A549 treated with CORT108297 at 1 μM for 4 hours (cell line): ENCODE measurements at places on chromosomes 6 and 20. TPM values are rescaled to one million over a fixed set of nuclear protein-coding genes. Genes with fewer than 3 reads are reported as not detected.

Gene SEL1L2
- not detected in 5 replicates for total RNA-seq

Gene NEDD9
- 30.3 to 45.7 TPM (median 40.6 TPM) in 5 replicates for total RNA-seq

Gene CNR1
- 0.39 to 1.1 TPM (median 0.57 TPM) in 5 replicates for total RNA-seq

Gene GRM1
- 0.02 to 0.06 TPM (median 0.03 TPM) in 3 of 5 replicates, not detected in the others for total RNA-seq

Gene TTLL9
- 0.02 to 0.15 TPM (median 0.06 TPM) in 4 of 5 replicates, not detected in the other for total RNA-seq

Gene HSPA12B
- 0.35 to 0.62 TPM (median 0.50 TPM) in 5 replicates for total RNA-seq

Gene C6orf15
- total RNA-seq = not detected in 5 replicates

Gene CDH26
- 0.07 to 0.14 TPM (median 0.11 TPM) in 3 of 5 replicates, not detected in the others for total RNA-seq

Gene DDX39B
- 321 to 413 TPM (median 373 TPM) in 5 replicates for total RNA-seq

Gene MYB
- total RNA-seq = 0.49 to 1.1 TPM (median 0.89 TPM) in 5 replicates

Gene ELOVL4
- 1.5 to 2.5 TPM (median 1.9 TPM) in 5 replicates for total RNA-seq

Gene RBPJL
- not detected in 5 replicates for total RNA-seq
